Tibial nerve (tissue), 4 donors: ENCODE measurements at places on chromosomes 2 and 18.

DNA sequence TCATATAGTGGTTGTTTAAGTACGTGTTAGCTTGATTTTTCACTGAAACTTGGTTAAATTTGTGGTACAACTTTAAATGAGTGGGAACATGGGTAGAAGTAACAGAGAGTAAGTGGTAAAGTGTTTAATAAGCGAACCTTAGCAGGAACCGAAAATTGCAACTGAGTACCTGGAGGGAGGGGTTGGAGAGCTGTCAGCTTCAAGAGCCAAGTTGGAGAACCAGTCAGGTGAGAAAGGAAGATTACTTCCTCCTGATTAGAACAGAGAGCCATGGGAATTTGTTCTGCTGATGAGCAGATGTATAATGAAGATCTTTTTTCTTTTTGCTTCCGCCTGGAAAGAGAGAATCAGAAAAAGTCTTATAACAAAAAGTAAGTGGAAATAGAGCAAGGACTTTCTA is 158.4 kb upstream of the CDH7 start:
- no peaks in the 10 kb centered on the region for H3K4me1 ChIP-seq
- DNase-seq: no peak
- H3K36me3 ChIP-seq: no peaks in the 10 kb centered on the region
- no peak overlapping the region for H3K27ac ChIP-seq
- H3K27me3 ChIP-seq: no peaks in the 10 kb centered on the region

- no peak for DNase-seq
- H3K4me3 ChIP-seq: no peak overlapping the region
- no peaks in the 10 kb centered on the region for H3K27me3 ChIP-seq
- no peak overlapping the region for H3K27ac ChIP-seq
- H3K4me1 ChIP-seq: no peaks in the 10 kb centered on the region
- H3K36me3 ChIP-seq: no peaks in the 10 kb centered on the region
Measured at GRCh38 chr2:10834068-10834655, 21.6 kb upstream of the PDIA6 start.

- H3K4me1 ChIP-seq: peaks cover 48% of the 10 kb centered on the region
- peak; percentile 47 for DNase-seq
- no peaks in the 10 kb centered on the region for H3K27me3 ChIP-seq
- peak overlapping the region; percentile 9 for H3K27ac ChIP-seq
Measured at GRCh38 chr2:43171789-43172188, 54.6 kb downstream of the ZFP36L2 start.

- no peak overlapping the region for H3K4me3 ChIP-seq
- peak; percentile 7 for DNase-seq
- H3K4me1 ChIP-seq: peaks cover 12% of the 10 kb centered on the region
- H3K27me3 ChIP-seq: no peaks in the 10 kb centered on the region
Measured at GRCh38 chr2:241009601-241010530, 11.4 kb downstream of the SNED1 start.

DNA sequence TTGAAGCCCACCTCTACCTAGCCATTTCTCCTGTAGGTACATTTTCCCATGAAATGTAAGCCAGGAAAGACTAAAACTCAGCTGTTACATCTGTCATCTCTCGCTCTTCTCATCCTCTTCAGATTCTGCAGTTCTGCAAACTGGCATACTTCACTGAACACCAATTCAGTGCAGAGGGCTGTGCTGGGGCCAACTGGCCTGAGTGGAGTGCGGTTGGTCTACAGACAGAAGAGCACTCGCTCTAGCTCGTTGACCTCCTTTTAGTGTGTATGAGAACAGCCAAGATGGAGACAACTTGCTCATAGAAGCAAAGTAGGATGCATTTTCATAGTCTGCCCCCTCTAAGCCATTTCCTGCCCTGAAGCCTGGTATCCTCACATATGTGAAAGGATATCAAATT is 862.6 kb downstream of the BCL11A start:
- no peaks in the 10 kb centered on the region for H3K4me1 ChIP-seq
- H3K27ac ChIP-seq: no peak overlapping the region
- no peaks in the 10 kb centered on the region for H3K27me3 ChIP-seq
- H3K36me3 ChIP-seq: no peaks in the 10 kb centered on the region
- H3K4me3 ChIP-seq: no peak overlapping the region
- no peak for DNase-seq

DNA sequence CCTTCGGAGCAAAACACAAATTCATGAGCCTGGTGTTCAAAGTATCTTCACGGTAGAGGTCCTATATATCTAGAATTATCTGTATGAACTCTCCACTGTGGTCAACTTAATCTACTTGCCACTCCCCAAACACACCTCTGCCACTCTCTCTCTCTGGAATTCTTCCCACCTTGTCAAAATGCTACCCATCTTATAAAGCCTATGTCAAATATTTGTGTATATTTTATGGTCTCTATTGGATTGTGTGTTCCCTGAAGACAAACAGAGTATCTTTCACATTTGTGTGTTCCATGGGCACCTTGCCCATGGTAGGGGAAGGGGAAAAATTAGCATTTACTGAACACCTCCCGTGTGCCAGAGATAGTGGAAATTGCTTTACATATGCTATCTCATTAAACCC is 83.2 kb upstream of the ATL2 start:
- peaks cover under 1% of the 10 kb centered on the region for H3K4me1 ChIP-seq
- H3K4me3 ChIP-seq: no peak overlapping the region
- H3K27me3 ChIP-seq: no peaks in the 10 kb centered on the region
- H3K27ac ChIP-seq: no peak overlapping the region

- no peaks in the 10 kb centered on the region for H3K4me1 ChIP-seq
- DNase-seq: no peak
- H3K27ac ChIP-seq: no peak overlapping the region
- H3K27me3 ChIP-seq: no peaks in the 10 kb centered on the region
- no peaks in the 10 kb centered on the region for H3K36me3 ChIP-seq
Measured at GRCh38 chr2:85718009-85718391, 23.8 kb downstream of the GNLY start.

DNA sequence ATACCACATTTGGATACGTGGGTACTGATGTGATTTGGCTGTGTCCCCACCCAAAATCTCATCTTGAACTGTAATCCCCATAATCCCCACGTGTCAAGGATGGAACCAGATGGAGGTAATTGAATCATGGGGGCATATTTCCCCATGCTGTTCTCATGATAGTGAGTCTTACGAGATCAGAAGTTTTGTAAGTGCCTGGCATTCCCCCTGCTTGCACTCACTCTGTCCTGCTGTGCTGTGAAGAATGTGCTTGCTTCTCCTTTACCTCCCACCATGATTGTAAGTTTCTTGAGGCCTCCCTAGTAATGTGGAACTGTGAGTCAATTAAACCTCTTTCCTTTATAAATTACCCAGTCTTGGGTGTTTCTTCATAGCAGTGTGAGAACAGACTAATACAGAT is 70.3 kb downstream of the CHST9 start:
- no peaks in the 10 kb centered on the region for H3K36me3 ChIP-seq
- H3K4me3 ChIP-seq: no peak overlapping the region
- no peaks in the 10 kb centered on the region for H3K27me3 ChIP-seq
- no peaks in the 10 kb centered on the region for H3K4me1 ChIP-seq
- H3K27ac ChIP-seq: no peak overlapping the region

DNA sequence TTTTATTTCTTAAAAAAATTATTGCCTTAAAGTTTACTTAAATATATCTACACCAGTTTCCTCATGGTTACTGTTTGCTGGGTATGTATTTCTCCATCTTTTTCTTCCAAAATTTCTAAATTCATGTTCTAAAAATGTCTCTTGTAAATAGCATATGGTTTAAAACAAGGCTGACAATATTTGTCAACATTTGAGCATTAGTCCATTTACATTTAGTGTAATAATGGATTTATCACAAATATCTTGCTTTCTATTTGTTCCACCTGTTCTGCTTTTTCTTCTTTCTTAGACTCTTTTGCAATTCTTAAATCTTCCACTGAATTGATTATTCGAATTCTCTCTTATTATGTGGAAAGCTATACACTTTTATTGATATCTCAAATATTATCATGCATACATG is 87.7 kb upstream of the SMAD7 start:
- DNase-seq: no peak
- no peaks in the 10 kb centered on the region for H3K36me3 ChIP-seq
- no peaks in the 10 kb centered on the region for H3K4me1 ChIP-seq
- no peaks in the 10 kb centered on the region for H3K27me3 ChIP-seq
- H3K27ac ChIP-seq: no peak overlapping the region
- no peak overlapping the region for H3K4me3 ChIP-seq

GRCh38 chr2:48235076-48235475 is 294.9 kb upstream of the STON1 start:
- H3K4me1 ChIP-seq: no peaks in the 10 kb centered on the region
- DNase-seq: no peak
- no peaks in the 10 kb centered on the region for H3K27me3 ChIP-seq
- H3K36me3 ChIP-seq: no peaks in the 10 kb centered on the region
- no peak overlapping the region for H3K4me3 ChIP-seq

- H3K27me3 ChIP-seq: no peaks in the 10 kb centered on the region
- DNase-seq: no peak
- peaks cover 5% of the 10 kb centered on the region for H3K36me3 ChIP-seq
- no peak overlapping the region for H3K27ac ChIP-seq
- no peak overlapping the region for H3K4me3 ChIP-seq
- peaks cover 24% of the 10 kb centered on the region for H3K4me1 ChIP-seq
Measured at GRCh38 chr2:32067549-32067948, 4.2 kb downstream of the SPAST start.
